Femur (tissue), 1 donor: ENCODE measurements at places on chromosomes 2 and 18.
A peak's percentile ranks its signal among the peaks of the same experiment; 100 is the strongest.

GRCh38 chr2:73162856-73163391, 39.5 kb upstream of the NOTO start:
- no peak for DNase-seq

DNA sequence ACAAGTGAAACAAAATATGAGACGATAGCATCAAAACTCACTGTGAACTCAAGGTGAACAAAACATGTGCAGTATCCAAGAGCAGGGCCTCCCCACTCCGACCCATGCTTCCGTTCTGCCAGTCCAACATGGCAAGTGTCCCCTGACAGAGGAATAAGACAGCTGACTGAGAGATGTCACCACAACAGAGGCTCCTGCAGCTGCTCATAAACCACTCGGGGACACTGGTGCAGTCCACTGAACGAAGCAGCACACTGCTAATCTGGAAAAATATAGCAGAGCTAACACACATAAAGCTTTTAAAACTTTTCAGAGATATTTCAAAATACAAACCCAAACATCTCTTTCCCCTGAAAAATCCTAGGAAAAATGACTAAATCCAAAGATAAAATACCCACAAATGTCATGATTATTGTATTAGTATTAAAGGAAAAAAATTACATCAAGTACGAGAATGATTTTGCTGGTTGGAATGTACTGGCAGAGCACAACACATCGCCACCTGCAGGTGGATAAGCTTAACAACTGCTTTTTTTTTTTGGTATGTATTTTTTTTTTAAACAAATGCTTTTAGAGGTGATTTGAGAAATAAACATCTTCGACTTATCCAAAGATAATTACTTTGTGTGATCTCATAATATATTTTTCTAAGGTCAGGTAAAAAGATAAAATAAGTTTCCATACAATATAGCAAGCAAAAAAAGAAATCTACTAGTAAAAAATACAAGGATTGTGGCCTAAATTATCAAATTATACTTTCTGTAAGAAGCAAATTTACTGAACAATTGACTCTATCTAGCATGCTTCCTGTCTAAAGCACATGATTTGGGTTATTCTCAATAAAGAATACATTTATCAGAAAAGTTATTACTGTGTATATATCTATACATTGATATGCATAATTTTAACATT, 18.6 kb downstream of the THADA start:
- DNase-seq, result no peak

- no peak for DNase-seq
Observed at GRCh38 chr2:120570001-120570400, 165.7 kb upstream of the GLI2 start.

DNA sequence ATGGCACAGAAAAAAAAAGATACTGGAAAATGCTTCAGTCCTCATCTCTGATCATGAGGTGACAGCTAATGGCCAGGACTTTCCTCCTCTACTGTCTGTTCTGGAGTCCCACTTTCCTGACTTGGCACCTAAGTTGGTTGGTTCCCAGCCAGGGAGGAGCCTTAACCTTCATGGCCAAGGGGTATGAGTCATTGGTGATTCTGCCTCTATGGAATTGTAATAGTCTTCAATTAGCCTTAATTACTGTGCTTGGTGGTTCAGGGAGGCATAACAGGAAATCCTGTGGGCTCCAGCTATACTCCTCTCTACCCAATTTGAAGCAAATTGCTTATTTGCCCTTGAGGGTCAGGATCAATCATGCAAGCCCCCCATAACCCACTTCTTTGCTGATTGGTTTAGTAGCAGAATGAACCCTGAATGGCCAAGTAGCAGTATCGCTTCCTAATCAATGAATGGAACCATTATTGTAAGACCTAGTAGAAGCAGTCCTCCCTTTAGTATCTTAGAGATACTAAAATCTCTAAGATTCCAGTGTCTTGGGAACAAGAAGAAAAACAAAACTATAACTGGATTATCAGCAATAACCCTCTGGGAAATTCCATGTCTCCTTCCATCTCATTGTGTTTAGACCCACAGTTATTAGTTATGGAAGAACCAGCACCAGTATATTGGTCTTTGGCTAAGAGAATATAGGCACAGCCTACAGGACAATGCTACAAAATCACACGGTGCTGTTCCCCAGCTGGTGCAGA, 109.0 kb downstream of the COL6A3 start:
- no peak for DNase-seq

GRCh38 chr2:126908721-126909177, 10.1 kb downstream of the TEX51 start:
- no peak for DNase-seq

DNA sequence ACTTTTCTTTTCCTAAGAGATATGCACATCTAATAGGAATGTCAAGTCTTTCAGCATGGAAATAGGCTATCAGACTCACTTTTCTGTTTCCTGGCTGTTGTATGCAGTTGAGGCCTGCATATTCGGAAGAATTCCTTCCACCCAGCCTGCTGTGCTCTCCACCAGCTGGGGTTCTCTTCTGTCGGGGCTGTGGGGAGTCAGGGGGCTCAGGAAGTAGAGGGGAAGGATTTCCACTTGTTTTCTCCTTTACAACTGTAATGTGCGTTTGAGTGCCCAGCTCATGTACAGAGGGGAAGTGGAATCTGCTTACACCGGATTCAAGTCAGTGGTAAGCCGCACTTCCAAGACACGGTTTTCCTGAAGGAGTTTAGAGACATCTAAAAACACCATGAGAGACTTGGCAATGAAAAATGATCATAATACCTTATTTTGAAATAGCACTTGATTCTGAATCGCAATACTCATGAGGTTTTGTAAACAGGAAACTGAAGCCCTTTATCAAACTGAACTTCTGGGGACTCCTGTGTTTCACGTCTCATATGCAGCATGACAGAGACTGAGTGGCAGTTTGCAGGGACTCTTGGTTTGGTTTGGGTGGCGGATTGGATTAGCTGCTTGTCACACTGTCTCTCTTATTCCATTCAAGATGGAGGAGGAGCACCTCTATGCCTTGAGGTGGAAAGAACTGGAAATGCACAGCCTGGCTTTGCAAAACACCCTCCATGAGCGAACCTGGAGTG, 90.4 kb downstream of the MTCL1 start:
- DNase-seq, result no peak

DNA sequence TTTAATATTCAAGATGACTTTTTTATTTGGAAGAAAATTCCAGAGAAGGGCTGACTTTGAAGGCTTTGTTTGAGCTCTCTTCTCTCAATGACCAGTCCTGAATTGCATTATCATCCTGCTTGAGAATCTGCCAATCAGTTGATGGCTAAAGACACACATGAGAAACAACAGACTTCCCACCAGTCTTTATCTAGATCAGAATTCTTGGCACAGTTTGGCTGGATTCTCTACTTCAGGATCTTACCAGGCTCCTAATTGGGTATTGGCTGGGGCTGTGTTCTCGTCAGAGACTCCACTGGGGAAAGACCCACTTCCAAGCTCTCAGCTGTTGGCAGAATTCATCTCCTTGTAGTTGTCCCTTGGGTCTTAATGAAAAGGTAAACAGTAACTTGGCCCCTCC, 86.0 kb downstream of the WDSUB1 start:
- no peak for DNase-seq

GRCh38 chr2:74004212-74005182, 19.8 kb downstream of the TET3 start:
- no peak for DNase-seq

DNA sequence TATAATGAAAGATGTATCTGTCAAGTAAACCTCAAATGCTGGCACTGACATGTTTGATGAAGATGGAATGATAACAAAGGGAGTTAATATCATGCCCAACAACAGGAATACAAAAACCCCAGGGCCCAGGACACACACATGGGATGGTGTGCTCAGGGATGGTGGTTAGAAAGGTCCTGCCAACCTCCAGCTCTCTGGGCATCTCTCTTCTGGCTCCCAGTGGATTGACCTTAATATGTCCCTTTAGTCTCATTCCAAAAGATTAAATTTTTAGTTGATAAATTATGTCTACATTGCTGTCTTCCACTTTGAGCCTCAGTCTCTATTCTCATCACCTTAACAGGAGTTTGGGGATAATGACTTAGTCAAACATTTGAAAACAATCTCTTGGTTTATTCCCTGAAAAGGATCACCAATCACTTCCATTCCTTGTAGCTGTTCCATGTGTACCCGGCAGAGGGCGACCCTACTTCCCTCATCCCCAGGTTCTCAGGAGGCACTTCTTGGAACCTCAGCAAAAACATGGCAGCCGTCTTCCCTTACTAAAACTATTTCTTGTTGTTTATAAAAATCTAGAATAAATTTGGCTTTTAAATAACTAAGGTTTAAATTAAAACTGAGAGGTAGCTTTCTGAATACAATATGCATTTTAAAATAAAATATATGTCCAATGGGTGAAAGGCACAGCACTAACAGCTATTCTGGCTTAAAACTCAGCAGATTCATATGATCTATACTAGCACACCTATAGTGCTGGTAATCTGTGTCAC, 29.6 kb downstream of the MCEE start:
- DNase-seq, result peak; percentile 53

DNA sequence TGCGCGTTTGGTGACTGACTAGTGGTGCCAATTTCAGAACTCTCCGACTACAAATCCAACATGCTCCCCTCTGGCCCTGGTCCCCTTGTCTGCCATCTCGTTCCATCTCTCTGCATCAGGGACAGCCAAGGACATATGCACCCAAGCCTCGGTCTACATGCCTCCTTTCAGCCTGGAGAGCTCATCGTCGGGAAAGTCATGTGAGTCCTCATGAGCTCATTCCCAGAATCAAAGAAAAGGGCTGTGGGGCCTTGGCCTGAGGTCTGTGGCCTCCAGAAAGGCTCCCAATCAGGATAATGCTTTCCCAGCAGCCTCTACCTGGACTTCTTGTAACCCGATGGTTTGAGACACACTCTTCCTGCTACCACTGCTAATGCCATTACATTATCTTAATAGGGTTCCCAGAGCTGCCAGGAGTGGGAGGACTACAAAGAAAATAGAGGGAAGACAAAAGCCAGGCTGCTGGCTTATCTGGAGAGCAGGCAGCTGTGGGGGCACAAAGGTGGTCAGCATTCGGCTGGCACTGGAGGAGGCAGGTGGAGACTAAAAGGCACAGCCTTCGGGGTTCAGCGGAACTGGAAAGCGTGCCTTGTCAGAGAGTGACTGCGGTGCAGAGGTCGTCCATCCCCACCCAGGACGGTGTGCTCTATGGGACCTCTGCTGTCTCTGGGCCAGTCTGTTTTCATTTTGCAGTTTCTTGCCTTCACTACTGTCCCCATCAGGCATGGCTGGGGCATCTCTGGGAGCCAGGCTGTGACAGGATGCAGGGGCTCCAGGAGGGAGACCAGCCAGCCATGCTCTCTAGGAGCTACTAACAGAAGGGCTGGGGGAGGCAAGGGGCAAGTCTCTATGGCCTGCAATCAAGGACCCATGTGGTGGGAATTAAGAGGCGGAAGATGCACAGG, 104.4 kb upstream of the SMAD2 start:
- no peak for DNase-seq

- DNase-seq, result no peak
Observed at GRCh38 chr18:42174909-42175308, 219.9 kb downstream of the PIK3C3 start.

DNA sequence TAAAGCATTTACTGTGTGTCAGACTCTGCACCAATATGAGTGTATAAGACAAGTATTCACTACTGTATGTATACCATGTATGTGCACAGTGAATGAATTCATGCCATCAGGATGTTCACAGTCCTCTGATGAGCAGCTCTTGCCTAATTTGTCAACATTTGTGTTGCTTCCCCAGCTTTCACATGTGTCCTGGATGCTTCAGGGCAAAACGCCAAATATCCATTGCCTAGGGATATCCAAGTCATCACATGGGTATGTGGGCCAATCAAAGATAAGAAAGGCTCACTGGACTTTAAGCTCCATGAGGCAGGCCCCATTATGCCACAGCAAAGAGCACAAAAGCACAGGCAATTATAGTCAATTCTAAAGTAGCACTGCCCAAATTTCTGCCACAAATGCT, 134.2 kb upstream of the CHAC2 start:
- DNase-seq, result no peak

- no peak for DNase-seq
Observed at GRCh38 chr18:21205695-21206094, 36.3 kb upstream of the GREB1L start.

DNA sequence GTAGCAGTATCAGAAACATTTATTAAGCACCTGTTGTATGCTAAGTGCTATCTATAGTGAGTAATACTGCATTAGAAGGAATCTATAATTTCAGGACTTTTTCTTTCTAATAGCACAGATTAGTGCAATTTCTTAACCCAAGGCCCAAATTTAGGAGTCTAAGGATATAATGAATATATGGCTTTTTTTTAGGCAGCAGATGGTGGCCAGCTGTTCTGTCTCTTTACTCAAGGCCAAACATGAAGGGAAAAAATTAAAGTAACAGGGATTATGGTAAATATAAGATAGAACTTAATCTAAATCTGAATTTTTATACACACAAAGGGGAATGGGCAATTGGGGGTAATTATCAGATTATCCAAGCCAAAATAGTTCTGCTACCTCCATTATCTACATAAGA, 230.6 kb upstream of the SP5 start:
- no peak for DNase-seq

GRCh38 chr2:215409331-215410127, 26.3 kb downstream of the FN1 start:
- no peak for DNase-seq

GRCh38 chr2:213834331-213834730, 550.1 kb downstream of the SPAG16 start:
- DNase-seq, result no peak

DNA sequence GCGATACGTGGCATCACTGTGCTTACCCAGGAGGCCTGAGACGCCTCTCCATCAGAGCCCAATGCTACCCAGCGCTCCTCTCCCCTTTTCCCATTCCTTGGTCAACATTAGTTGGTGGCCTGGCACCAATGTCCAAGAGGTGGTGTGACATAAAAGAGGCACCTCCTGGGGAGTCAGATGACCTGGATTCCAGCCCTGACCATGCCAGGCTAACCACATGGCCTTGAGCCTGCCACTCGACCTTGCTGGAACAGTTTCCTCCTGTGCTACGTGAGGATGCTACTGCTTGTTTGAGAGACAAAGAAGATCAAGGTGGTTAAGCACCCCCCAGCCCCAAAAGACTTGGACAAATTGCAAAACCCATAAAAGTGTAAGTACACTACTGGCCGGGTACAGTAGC, 76.6 kb downstream of the INPP4A start:
- no peak for DNase-seq

DNA sequence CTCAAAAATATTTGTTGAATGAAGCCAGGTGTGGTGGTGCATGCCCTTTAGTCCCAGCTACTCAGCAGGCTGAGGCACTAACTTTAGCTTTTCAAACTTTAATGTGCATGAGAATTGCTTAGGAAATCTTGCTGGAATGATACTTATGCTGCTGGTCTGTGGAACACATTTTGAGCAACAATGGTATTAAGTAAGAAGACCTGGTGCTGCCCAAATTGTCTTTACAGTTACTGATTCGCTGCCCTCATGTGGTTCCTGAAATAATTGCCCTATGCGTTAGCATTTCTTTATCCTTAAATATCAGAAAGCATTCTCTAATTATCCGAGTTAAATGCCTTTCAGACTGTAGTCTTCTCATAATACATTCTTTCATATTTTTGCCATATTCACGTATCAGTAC, 76.0 kb upstream of the SESTD1 start:
- no peak for DNase-seq

GRCh38 chr2:59025157-59025757, 784.1 kb upstream of the FANCL start:
- peak; percentile 48 for DNase-seq

- no peak for DNase-seq
Observed at GRCh38 chr18:68969027-68969426, 171.1 kb downstream of the CCDC102B start.

GRCh38 chr2:4678927-4679326, 975.6 kb downstream of the DCDC2C start:
- no peak for DNase-seq
